CD8-positive, alpha-beta memory T cell (primary cell): ENCODE measurements at places on chromosomes 6 and 20.

GRCh38 chr20:17912916-17913315 lies 55.7 kb downstream of the SNX5 start:
- DNase-seq = no peak

DNA sequence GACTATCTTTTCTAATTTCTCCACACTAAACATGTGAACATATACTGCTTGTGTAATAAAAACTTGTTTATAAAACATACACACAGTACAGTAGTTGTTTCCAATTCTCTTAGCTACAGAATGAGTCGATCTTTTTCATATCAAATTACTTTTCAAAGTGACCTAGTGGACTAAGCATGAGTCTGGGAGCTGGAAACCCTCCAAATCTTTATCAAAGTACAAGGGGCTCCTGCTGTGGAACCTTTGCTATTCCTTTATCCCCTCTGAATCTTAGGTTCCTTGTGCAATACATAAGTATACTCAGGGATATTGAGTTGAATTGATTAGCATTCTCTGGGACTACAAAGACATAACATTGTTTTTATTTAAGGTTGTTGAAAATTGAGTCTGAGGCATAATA lies 48.7 kb upstream of the TAB2 start:
- DNase-seq = no peak

- DNase-seq = no peak
Observed at GRCh38 chr6:77633471-77633870, 19.4 kb upstream of the MEI4 start.

DNA sequence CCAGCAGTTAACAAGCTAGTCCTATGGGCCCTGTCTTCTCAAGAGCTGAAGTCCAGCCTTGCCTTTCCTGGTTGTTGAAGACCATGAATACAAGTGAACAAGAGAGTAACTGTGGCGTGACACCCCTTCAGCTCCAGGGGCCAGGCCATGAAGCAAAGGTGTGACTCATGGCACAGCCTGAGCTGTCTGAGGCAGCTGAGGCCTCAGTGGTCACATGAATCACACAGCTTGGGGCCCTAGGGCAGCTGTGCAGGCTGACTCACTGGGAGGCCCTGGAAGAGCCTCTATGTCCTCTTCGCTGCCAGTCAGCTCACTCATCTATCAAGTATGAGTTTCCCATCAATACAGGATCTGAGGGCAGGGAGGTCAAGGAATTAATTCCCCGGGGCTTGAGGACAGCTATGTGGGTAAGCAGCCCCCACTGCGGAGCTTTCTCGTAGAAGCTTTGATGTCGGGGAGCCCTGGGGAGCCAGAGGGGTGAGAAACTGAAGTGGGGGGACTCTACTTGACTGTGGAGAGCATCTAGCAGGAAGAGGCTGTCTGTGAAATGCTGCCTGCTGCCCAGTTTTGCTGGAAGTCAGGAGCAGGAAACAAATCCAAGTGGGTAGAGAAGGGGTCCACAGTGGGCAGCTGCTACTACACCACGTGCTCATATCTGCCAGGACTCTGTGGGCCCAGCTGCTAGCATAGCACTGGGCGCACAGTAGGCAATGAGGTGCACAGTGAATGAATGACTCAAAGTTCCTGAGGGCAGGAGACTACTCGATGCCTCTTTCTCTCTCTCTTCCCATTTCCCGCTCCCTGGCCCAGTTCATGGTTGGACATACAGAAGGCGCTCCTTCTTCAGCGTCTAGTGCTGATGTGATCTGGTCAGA lies 13.7 kb upstream of the FAM83C start:
- DNase-seq = no peak
